ENCODE measurements at places on chromosomes 16 and 17. TPM values are rescaled to one million over a fixed set of nuclear protein-coding genes. Genes with fewer than 3 reads are reported as not detected.
A peak's percentile ranks its signal among the peaks of the same experiment; 100 is the strongest.

DNA sequence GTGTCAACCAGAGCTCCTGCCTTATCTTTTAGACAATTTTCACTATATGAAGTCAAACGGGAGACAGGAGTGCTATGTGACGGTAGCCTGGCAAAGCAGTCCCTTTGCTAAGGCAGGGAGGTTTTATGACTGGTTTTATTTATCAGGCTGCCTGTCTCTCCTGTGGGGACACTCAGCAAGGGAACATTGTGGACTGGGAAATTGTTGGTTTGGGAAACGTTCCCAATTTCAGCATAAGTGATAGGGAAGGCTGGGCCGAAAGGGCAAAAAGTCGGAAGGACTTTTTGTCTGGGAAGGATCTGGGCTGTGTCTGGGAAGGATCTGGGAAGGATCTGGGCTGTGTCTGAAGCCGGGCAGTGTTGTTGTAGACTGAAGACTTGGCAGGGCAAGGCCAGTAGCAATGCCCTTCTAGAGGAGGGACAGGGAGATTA, 211.2 kb downstream of the PARN start:
- H3K27me3 ChIP-seq, result no peaks in the 10 kb centered on the region
- H3K36me3 ChIP-seq, result peaks cover 7% of the 10 kb centered on the region
- no peak for DNase-seq
- no peak overlapping the region for H3K27ac ChIP-seq

DNA sequence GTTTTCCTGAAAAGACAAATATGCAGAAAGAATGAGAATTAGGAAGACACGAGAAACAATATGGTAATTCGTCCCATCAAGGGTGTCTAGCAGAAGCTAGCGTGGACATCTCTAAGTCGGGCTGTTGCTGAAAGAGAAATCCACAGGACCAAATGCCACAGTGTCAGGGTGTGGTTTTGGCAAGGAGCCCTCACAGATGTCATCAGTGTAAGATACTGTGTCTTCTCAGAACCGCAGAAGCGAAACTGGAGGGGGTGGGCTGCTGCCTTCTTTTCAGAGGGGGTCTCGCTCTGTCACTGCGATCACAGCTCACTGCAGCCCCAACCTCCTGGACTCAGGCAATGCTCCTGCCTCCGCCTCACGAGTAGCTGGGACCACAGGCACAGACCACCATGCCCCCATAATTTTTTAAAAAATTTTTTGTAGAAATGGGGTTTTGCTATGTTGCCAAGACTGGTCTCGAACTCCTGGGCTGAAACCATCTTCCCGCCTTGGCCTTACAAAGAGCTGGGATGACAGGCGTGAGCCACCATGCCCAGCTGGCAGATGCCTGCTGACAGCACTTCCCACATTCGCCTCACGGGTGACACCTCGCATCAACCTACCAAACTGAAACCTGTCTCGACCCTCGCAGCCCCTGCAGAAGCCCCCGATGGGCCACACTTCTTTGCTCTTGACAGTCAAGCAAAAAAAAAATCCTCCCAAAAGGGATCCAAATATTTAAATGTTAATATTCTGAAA, 26.2 kb downstream of the TRAP1 start:
- peaks cover 69% of the 10 kb centered on the region for H3K36me3 ChIP-seq
- H3K27me3 ChIP-seq, result no peaks in the 10 kb centered on the region
- peaks cover 8% of the 10 kb centered on the region for H3K4me1 ChIP-seq
- peak overlapping the region; percentile 66 for H3K27ac ChIP-seq

PRPSAP2 gene
- 35.8 TPM for total RNA-seq

FBXW10B gene
- 3.4 TPM for total RNA-seq

Measured in MCF 10A (cell line).